ENCODE measurements at places on chromosomes 7 and 10.

GRCh38 chr10:77628906-77629730, 8.5 kb downstream of the KCNMA1 start:
- no peak for DNase-seq

DNA sequence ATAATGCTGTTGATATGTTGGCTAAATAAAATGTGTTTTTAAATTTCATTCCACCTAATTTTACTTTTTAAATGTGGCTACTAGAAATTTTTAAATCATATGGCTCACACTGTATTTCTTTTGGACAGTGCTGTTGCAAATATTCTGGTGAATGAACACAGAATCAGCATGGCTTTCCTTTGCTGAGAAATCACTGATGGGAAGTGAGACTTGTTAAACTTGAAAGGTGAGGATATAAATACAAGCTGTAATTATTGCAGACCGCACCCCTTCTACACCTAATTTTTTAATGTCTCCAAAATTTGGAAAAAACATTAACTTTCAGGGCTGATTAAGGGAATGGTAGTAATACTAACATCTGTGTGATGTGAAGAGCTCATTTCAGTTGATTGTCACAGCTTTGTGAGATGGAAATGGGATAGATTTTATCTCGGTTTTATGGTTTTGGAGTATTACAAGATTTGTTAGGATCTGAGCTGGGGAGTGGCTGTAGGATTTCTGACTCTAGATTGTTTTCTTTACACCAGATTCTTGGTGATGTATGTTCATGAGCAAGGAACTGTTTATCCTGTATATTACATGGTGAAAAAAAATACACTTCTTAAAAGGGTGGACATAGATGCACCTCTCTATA, 1.3 kb downstream of the MIOS start:
- DNase-seq = no peak

GRCh38 chr10:43772171-43772570, 123.5 kb upstream of the ZNF32 start:
- DNase-seq = no peak

DNA sequence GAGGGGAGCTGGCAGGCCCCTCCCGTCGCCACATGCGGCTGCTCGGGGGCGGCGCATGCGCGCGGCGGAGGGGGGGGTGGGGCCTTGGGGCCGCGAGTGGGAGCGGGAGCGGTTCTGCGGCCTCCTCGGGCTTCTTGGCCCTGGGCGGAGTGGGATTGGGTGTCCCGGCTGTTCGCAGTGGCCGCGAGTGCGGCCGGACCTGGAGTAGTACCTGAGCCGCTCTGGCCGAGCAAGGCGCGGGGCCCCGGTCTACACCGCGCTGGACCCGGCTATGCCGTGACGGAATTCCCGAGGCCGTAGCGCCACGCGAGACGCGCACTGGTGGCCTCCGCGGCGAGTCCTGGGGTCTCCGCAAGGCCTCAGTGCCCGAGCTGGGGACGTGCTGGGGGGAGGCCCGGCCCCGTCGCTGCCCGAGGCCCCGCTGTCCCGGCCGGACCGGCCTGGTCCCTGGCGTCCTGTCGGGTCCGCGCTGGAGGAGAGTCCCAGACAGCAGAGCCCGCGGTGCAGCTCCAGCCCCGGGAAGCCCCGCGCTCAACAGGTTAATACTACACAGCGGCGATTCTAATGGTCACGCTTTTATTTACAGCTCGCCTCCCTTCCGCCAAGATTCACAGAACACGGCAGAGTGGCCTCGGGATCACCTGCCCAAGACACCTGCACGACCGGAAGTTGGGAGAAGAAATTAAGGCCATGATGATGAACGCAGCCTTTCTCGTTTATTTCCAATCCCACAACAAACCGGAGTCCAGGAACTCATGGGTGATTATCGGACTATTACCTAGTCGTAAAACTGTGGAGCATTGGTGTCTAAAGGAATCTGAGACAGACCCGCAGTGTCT, 671 bp upstream of the PAXIP1 start:
- DNase-seq = peak; percentile 83

DNA sequence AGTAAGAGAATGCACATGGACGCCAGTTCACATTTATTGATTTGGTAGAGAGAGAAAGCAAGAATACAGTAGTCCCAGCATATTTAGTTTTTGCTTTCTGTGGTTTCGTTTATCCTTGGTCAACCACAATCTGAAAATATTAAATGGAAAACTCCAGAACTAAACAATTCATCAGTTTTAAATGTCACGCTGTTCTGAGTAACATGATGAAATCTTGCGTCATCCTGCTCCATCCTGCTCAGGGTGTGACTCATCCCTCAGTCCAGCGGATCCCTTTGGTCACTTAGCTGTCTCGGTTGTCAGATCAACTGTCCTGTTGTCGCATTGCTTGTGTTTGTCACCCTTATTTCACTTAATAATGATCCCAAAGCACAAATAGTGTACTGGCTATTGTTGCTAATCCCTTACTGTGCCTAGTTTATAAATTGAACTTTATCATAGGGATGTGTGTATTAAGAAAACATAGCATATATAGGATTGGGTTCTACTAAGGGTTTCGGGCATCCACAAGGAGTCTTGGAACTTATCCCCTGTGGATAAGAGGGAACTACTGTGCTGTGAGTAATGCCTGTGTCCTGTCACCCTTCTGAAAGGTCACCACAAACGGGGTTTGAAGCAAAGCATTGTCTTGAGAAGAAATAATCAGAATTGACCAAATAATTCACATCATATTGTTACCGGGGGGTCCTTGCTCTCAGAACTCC, 73.6 kb downstream of the OTUD1 start:
- DNase-seq = no peak

Data from stimulated activated CD4-positive, alpha-beta T cell treated with anti-CD3 and anti-CD28 coated beads, Interleukin-2, amount 100 ng/mL, for 4 hours (primary cell).